ENCODE measurements at places on chromosomes 11 and 22. TPM values are rescaled to one million over a fixed set of nuclear protein-coding genes. Genes with fewer than 3 reads are reported as not detected.

- no peak for DNase-seq
Observed at GRCh38 chr11:42596576-42597145, 715.1 kb upstream of the API5 start.

Gene GAS2
- polyA plus RNA-seq, result 10.7 TPM

Gene HOATZ
- polyA plus RNA-seq, result 0.34 TPM

DNA sequence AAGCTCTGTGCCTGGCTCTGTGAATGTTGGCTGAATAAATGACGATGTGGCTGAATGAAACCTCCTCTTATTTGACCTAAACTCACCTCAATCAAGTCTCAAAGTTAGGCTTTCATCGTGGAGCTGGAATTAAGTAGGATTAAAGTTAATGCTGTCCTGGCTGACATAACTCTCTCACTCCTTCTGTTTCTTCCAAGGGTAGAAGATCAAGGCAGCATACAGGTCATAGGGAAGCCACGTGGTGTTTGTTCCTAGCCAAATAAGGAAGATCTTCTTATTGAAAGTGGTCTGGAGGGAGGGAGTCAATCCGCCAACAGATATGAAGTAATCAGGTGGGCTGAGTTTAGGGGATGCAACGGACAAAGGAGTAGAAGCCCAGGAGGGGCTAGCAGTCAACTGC is 59.5 kb downstream of the TRIM29 start:
- no peak for DNase-seq

DNA sequence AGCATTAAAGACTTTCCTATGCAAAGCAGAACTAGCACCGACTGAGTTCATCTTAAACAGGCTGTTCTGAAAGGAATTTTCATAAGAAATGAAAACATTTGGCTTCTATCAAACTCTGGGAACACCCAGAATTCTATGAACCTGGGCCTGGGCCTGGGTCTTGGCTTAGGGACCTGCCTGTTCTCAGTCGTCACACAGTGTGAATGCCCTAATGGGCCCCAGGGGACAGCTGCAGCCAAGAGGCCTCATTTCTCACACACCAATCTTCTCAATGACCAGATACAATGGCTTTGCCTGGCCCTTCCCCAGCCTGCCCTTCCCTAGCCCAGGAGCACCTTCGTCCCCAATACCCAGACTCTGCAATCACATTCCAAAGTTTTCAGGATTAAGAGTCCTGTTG is 234.9 kb upstream of the ARHGAP20 start:
- DNase-seq, result no peak

- DNase-seq, result no peak
Observed at GRCh38 chr11:40230821-40231220, 1228.6 kb downstream of the LRRC4C start.

DNA sequence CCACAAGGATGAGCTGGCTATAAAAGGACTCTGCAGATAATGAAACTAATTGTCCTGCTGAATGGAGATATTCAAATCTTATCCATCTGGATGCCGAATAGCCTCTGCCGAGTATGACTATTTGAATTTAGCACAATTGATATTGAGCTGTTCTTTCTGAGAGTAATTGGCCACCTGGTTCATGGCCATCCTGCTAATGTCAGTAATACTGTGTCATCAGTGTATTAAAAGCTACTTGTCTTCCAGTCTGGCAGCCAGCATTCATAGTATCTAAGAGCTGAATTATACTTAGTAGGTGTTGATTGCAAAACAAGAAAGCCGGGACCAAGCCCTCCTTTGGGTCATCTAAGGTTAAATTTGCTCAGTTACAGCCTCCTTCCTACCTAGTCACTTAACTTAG is 310.7 kb upstream of the NCAM1 start:
- no peak for DNase-seq

Gene LARGE1
- polyA plus RNA-seq, result 24.6 TPM

Gene ST14
- polyA plus RNA-seq, result 28.1 TPM

DNA sequence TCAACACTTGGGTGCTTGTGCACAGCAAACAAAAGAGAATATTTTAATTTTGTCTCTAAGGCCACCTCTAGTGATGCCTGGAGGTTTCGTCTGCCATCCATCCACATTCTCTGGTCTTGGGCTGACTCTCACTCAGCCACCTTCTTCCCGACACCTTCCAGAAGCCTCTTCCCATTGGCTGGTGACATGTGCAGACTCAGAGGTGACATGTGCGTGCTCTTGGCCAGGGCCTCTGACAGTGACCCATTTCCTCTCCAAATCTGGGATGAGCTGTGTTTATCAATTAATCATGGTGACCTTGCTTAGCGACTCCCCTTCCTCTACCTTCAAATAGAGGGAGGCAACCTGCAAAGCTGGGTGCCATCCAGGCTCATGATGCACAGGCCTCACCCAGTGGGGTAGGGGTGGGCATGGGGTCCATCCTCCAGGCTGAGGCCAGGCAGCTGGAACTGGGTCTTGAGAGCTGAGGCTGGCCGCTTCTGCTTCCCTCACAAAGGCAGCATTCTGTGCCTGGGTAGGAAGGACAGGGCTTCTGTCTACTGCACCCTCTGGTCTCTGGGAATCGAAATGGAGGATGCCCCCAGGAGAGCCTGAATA is 91.8 kb downstream of the DHCR7 start:
- no peak for DNase-seq

Gene DBX1
- not detected for polyA plus RNA-seq

Gene GGT5
- 18.6 TPM for polyA plus RNA-seq

- no peak for DNase-seq
Observed at GRCh38 chr22:19039796-19040280, 82.4 kb downstream of the DGCR2 start.

GRCh38 chr11:47398011-47398410 is 10.4 kb upstream of the SLC39A13 start:
- no peak for DNase-seq

- no peak for DNase-seq
Observed at GRCh38 chr11:44470854-44471253, 94.6 kb upstream of the CD82 start.
